ENCODE measurements at places on chromosomes 16 and 17.

DNA sequence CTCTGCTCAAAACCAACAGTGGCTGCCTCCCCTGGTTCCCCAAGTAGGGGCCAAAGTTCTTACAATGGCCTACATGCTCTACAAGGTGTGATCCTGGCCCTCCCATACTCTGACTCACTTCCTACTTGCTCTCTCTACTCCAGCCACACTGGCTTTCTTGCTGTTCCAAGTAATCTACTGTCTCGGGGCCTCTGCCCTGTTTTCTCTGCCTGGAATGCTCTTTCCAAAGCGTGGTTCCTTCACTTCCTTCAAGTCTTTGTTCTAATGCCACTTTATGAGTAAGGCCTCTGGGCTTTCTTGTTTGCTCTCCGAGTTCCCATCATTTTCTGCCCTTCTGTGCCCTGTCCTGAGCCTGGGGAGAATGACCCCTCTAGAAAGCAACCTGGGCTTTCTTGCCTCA, 4.1 kb upstream of the CDH3 start:
- DNase-seq, result no peak

DNA sequence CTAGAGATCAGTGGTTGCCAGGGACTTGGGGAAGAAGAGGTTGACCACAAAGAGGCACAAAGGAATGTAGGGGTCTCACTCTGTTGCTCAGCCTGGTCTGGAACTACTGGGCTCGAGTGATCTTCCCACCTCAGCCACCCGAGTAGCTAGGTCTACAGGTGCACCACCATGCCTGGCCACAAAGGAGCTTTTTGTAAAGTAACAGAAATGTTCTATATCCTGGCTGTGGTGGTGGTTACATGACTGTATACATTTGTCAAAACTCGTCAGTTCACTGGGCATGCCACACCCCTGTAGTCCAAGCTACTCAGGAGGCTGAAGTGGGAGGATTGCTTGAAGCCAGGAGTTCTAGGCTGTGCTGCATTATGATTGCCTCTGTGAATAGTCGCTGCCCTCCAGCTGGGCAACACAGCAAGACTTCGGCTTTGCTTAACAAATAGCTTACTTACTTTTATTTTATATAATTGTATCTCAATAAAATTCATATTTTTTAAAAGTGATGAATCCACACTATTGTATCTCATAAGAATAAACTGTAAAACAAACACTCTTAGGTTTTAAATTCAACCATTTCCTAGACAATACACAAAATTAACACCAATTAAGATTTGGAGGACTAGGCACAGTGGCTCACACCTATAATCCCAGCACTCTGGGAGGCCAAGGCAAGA, 5.0 kb downstream of the SKA2 start:
- DNase-seq, result peak; percentile 21

DNA sequence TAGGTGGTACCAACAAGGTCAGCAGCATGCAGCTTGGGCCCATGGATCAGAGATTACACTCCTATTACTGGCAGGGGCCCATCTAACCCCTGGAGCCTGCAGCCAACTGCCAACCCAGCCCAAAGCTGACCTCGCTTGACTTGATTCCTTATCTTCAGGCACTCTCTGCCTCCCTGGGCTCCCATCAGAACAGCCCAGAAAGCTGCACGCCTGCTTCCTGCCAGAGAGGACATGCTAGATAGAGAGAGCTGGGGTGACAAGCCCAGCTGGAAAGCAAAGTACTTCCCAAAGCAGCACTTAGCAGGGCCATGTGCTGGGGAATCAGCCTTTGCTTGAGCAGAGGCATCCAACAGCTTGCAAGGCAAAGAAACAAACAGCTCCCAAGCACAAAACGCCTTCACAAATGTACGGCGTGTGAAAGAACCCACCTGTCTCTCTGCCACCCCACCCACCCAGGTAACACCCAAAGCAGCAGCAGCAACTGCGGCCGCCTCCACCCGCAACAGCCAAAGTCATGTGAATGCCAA, 74.2 kb upstream of the NLK start:
- DNase-seq, result no peak

- DNase-seq, result no peak
Observed at GRCh38 chr16:79468121-79468552, 132.4 kb downstream of the MAF start.

GRCh38 chr16:80518436-80518835, 22.4 kb upstream of the DYNLRB2 start:
- DNase-seq, result no peak

DNA sequence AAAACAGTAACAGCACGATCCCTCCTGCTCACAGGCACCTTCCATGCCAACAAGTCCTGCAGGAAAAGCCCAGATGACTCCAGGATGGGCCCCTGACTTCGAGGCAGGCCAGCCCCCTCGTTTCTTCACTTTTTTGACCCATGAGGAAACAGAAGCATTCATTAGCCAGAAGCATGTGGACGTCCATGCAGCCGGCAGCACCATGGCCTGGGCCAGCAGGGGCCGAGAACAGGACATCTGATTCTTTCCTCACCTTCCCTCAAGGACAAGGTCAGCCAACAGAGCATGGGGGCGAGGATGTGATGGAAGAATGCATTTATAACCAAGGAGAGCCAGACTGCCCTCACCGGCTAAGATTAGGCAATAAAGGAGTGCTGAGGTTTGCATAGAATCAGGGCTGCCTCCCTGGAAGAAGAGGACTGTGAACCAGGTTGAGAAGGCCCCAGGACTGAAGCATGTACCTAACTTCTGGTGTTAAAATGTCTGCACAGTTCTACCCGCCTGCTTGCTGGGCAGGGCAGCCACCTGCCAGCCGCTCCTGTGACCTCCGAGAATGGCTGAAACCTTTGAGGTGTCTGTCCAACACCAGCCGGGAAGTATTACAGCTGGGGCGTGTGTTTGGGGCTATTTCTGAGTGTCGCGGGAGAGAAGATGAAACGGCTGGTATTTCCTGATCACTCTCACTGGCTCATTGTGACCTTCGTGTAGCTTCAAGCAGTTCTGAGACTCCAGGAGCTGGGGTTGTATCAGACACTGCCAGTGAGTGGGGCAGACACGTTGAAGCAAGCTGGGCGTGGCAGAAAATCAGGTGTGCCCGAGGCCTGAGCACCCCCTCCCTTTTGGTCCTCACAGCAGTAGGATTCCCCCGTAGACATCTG, 94.0 kb upstream of the TNRC6C start:
- DNase-seq, result no peak

DNA sequence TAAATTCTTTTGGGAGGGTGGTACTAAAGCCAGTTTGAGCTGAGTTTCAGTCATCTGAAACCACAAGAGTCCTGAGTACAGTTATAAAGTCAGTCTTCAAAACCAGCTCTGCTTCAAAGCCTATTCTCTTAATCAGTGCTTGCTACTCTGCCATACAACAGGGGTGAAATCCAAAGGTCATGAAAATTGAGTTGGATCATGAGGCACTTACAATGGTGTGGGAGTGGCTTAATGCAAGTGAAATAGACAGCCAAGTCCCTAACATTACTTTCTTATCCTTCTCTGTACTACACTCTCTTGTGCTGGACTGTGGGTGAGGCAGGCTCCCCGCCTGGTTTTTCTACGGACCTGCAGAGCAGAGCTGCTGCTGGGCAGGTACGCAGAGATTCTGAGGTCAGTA, 12.4 kb downstream of the CBLN1 start:
- DNase-seq, result no peak

GRCh38 chr16:85300406-85300968, 188.2 kb upstream of the CIBAR2 start:
- no peak for DNase-seq

DNA sequence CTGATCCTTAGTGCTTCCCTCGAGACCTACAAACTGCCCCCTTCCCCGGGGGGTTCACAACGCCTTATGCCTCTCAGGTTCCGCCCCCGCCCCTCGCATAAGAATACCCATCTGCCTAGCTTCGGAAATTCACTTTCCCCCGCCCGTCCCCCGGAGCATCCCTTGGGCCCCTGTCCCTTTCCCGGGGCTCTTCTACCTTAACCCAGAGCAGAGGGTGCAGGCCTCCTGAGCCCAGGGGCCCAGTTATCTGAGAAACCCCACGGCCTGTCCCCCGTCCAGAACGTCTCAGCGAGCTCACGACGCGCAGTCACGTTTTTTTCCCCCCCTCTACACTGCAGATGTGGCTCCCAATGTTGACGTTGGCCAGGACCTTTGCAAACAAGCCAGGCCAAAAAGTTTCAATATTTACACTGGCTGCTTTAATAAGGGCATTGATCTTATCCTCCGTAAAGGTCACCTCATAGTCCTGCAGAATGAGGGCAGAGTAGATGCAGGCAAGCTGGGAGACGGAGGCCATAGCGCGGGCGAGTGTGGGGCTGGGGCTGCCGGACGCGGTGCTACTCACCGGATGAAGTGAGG, 1.4 kb upstream of the NBR1 start:
- DNase-seq, result peak; percentile 23

GRCh38 chr17:78566947-78567346, 10.2 kb downstream of the DNAH17 start:
- no peak for DNase-seq

- DNase-seq, result no peak
Observed at GRCh38 chr16:47604306-47604705, 143.2 kb downstream of the PHKB start.

- no peak for DNase-seq
Observed at GRCh38 chr17:62919388-62919787, 46.6 kb upstream of the TANC2 start.

- DNase-seq, result no peak
Observed at GRCh38 chr17:70078549-70078948, 3.5 kb downstream of the KCNJ16 start.

DNA sequence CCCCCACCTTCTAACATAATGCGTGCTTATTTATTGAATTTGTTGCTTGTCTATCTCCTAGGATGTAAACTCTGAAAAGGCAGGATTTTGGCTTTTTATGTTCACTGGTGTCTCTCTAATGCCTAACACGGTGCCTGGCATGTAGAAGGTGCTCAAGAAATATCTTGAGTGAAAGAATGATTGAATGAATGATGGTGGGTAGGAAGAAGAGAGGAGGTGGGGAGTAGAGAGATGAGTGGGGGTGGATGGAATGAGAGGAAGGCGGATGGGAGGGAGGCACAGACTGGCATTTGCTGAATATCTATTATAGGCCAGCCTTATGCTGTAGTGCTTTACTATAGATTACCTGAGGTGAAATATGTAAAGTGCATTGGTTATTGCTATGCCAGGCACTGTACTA, 2.3 kb downstream of the PRSS36 start:
- no peak for DNase-seq

DNA sequence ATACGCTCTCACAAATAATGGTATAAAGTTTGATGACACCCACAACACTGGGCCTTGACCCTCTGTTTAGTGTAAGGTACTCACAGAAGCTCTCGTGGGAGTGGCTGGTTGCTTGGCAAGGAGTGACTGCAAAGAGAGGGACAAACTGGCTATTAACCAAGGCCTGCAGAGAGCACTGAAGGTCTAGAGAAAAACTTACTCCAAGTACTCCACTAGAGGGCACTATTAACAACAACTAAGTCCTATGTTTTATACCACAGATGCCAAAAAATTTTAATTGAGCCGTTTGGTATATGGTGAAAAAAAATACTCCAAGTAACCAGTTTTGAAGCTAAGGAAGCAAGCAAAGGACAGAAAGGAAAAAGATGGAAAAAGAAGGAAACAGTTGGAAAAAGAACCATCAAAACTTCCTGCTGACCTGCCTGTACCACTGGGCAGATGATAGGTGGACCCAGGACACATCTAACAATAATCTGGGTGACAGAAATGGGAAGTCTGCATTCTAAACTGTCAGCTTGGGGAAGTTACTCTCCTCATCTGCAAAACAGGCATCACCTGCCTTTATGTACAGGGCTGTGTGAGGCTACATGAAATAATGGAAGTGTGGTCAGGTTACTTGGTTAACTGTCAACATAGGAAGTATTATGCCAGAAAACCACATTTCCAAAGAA, 23.2 kb downstream of the DYNC1LI2 start:
- peak; percentile 79 for DNase-seq

DNA sequence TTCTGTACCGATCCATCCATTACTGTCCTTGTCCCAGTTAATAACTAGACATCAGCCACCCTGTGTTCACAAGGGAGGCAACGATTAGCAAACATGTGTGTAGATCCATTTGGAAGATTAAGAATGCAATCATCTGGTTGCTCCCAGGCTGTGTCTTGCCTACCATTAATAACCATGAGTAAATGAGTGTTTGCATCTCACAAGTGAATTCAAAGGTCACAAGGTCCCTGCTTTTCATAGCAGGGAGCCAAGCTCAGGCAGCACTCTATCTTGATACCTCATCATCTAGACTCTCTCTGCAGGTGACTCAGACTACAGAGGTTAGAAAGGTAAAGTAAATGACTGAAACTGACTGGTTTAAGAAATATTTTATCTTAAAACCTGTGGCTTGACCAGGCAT, 25.3 kb downstream of the VWA3A start:
- DNase-seq, result no peak

- peak; percentile 40 for DNase-seq
Observed at GRCh38 chr17:520447-521182, 168.0 kb upstream of the RPH3AL start.

DNA sequence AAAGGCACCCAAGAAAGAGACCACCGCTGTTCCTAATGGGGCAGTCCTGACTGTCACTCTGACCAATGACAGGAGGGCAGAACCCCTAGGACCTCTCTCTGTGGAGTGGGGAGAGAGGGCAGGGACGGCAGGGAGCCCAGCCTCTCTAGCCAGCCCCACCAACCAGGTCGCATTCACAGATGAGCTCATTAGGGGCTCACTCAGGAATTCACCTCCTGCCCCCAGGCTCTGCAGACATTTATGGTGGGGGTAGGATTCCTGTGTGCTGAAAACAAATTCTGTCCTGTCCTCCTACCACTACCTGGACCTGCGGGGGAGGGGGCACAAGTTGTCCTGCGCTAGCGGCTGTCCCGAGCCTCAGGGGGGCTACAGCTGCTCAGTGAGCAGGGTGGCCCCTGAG, 27.7 kb upstream of the GPRC5C start:
- DNase-seq, result no peak

GRCh38 chr16:50121278-50121677, 31.8 kb upstream of the TENT4B start:
- no peak for DNase-seq

GRCh38 chr17:27554152-27554551, 76.8 kb upstream of the LGALS9 start:
- DNase-seq, result no peak

- no peak for DNase-seq
Observed at GRCh38 chr16:85656351-85657266, 32.1 kb downstream of the GINS2 start.

GRCh38 chr16:4309833-4310266, 6.0 kb upstream of the GLIS2 start:
- DNase-seq, result peak; percentile 42

DNA sequence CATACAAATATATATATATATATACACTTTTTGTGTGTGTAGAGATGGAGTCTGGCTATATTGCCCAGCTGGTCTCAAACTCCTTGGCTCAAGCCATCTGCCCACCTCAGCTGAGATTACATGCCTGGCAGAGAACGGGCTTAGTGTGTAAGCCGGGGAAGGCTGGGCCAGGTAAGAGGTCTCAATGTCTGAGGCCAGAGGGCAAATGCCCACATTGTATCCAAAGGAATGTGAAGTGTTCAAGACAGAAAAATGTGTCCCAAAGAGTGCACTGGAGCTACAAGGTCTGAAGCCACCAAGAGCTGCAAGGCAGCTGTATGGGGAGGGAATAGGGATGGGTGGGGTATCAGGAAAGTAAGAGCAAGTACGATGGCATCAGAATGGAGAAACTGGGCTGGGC, 8.8 kb downstream of the CD2BP2 start:
- no peak for DNase-seq

Measured in MV-4-11 (cell line).